ENCODE measurements at places on chromosomes 12 and 14.

DNA sequence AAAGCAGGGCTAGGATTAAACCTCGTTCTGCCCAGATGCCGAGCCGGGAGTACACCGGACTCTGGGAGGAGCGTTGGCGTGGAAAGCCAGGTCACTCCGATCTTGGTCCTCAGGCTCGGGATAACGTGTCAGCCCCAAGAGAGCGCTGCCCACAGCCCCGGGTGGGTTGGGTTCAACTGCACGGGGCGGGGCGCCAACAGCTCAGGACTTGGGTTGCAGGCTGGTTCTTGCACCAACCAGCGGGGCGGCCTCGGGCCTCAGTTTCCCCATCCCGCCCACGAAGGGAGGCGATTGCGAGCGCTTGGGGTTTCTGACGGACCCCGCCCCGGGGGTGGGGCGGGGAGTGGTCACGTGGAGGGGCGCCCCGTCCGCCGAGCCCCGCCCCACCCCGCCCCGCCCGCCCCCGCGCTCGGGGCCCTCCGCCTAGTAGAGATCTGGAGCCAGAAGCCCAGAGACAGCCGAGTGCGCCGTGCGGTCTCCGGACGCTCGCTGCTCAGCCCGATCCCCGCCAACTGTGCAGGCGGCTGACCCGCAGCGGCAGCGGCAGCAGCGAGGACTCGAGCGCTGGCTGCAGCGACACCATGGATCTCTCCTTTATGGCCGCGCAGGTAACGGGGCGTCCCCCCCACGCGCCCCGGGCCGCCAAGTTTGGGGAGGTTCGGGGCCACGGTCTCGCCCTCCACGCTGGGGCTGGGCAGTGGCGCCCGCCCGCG, at the start of gene C14orf132:
Gene C14orf132 (plus strand): TSS at position 443 of the 713 bp plus-strand sequence. CDS start 139 bp downstream, at position 582.
- DNase-seq = peak; percentile 71

DNA sequence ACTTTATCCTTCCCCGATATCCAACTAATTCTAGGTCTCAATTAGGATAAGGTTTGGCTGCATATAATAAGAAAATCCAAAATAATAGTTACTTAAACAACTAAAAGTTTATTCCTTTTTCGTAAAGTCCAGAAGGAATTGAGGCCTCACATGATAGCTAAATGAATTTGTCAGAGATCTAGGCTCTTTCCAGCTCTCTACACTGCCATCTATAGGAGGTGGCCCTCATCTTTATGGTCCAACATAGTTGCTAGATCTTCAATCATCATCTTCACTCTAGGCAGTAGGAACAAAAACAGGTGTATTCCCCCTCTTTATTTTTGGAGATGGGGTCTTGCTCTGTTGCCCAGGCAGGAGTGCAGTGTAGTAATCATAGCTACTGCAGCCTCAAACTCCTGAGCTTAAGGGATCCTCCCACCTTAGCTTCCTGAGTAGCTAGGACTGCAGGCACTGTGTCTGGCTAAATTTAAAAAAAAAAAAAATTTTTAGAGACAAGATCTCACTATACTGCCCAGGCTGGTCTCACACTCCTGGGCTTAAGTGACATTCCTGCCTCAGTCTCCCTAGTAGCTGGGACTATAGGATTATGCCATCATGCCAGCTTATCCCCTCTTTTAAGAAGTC, 46.5 kb upstream of the SAV1 start:
- DNase-seq = no peak

- DNase-seq = peak; percentile 72
Measured at GRCh38 chr14:75198291-75198933, 22.0 kb upstream of the TMED10 start.

GRCh38 chr12:54377007-54377406, 7.5 kb downstream of the ZNF385A start:
- no peak for DNase-seq

DNA sequence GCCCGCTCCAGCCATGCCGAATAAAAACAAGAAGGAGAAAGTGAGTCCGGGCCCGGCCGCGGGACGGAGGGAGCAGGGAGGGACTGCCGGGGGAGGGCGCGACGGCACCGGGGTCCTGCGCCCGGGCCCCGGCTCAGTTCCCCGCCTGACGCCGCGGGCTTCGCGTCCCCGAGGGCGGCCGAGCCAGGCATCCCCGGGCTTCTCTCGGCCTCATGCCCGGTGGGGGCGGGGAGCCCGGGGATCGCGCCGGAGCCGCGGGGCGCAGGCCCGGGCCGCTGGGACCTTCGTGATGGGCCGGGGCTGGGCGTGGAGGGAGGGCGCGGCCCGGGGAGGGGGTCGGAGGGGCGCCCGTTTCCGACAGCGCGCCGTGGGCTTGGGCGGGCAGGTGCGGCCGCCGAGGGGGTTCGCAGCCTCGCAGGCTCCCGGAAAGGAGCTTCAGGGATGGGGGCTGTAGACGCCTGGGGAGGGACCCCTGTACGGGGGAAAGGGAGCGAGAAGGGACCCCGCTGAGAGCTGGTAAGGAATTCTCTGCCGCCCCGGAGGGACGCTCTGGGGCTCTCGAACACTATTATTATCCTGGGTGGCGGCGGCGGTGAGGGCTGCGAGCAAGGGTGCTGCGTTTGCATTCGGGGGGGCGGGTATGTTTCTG, 496 bp downstream of the PPP2R5C start:
- DNase-seq = peak; percentile 52

Measured in NCI-H1105 (cell line).